ENCODE measurements at places on chromosomes 11 and 22. TPM values are rescaled to one million over a fixed set of nuclear protein-coding genes. Genes with fewer than 3 reads are reported as not detected.

Gene BTBD18
- total RNA-seq: not detected

Gene SHANK3
- total RNA-seq: 4.2 TPM

Gene NRIP3
- total RNA-seq: 0.89 TPM

Gene CD248
- total RNA-seq: not detected

Gene OVOL1
- total RNA-seq: 0.05 TPM

Gene APLNR
- total RNA-seq: 0.04 TPM

Gene POU2AF2
- not detected for total RNA-seq

Gene CBLIF
- total RNA-seq: not detected

Gene OR52H1
- total RNA-seq: not detected

Gene SERPIND1
- not detected for total RNA-seq

Gene IGSF22
- total RNA-seq: not detected

Gene ZC3H12C
- 5.8 TPM for total RNA-seq

Gene GSTT4
- total RNA-seq: not detected

Gene AP5B1
- 9.1 TPM for total RNA-seq

Gene DNAJB13
- total RNA-seq: 0.56 TPM

Gene RBMXL2
- total RNA-seq: not detected

Gene MED15
- total RNA-seq: 75.3 TPM

Gene PNPLA3
- total RNA-seq: 0.81 TPM

Gene OR52E2
- total RNA-seq: not detected

Gene KDM4F
- total RNA-seq: not detected

Gene COX8A
- 802 TPM for total RNA-seq

Gene BTG4
- total RNA-seq: 0.17 TPM

Gene MS4A7
- not detected for total RNA-seq

Gene PYGM
- total RNA-seq: 0.69 TPM

Gene ENDOD1
- total RNA-seq: 18.9 TPM

Gene CDC42EP2
- total RNA-seq: 16.1 TPM

Gene SERHL2
- total RNA-seq: 0.25 TPM

Gene SLCO2B1
- 3.4 TPM for total RNA-seq

Gene CRYAB
- total RNA-seq: 20.7 TPM

Gene HTR3A
- not detected for total RNA-seq

Gene CCDC87
- 0.49 TPM for total RNA-seq

Measured in A549 treated with dexamethasone at 1 μM for 4 hours (cell line).